ENCODE measurements at places on chromosomes 7 and 10.

DNA sequence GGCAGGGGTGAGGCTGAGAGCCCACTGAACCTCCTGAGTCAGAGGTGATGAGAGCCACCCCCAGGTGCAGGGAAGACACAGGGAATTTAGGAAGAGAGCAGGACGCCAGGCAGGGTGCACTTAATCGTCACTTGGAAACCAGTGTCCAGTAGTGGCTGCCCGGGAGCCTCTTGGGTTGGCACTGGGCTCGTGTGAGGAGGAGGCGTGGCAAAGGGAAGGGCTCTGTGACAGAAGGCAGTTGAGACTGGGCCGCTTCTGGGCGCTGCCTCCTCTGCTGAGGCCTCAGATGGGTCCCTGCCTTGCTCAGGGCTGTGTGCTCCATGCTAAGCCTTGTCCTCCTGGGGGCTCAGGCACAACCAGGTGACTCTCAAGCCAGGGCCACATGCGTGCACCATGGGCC lies 13.3 kb downstream of the RET start:
- DNase-seq = no peak

DNA sequence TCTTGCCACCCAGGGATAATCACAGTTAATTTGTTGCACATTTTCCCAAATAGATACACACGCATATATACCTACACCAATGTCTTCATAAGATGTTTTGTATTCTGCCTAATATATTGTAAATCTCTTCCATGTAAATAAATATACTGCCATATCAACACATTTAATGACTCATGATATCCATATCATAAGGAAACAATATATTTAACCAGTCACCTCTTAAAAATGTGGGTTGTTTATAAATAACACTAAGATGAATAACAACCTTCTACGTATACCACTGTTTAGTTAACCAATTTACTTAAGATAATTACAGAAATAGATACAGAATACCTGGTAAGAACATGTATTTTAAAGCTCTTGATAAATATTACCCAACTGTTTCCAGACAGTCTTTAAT lies 38.2 kb downstream of the ELAPOR2 start:
- DNase-seq = no peak

DNA sequence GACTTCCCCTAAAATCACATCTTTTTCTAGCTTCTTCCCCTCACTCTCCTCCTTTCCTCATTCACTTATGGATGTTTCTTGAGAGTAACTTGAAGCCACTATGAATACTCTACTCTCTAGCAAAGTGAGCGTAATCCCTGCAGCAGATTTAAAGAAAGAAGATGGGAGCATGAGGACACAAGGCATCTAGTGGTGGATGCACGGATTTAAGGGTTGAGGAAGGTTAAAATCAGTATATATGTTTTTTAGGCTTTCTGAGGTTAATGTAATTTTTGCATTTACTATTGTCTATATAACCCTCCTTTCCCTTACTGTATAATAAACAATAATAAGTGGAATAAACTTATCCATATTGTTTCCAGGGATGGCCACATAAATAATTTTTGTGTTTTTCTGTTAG lies 495.2 kb upstream of the TPK1 start:
- DNase-seq = no peak

GRCh38 chr10:72104472-72105097 lies 16.2 kb upstream of the SPOCK2 start:
- no peak for DNase-seq

GRCh38 chr7:138030679-138031351 lies 28.9 kb upstream of the CREB3L2 start:
- DNase-seq = no peak

GRCh38 chr7:95527033-95527775 lies 41.5 kb downstream of the ASB4 start:
- DNase-seq = no peak

DNA sequence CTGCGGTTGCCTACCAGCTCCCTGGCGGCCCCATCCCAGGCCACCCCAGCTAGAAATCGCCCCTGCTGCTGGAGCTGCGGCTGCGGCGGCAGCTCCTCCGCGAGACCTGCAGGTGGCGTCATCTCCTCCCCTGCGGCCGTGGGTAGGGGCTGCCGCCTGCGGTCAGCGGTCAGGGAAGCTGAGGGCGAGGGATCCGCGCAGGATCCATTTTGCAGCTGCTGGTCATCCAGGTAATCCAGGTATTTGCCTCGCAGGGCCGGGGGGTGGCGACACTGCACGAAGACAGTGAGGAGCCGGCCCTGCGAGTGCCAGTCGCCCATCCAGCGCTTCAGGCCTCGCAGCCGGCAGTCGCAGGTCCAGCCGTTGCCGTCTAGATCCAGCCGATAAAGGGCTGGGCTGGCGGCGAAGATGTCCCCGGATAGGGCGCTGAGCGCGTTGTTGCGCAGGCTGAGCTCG lies 1.5 kb downstream of the TRIL start:
- DNase-seq = peak; percentile 16

DNA sequence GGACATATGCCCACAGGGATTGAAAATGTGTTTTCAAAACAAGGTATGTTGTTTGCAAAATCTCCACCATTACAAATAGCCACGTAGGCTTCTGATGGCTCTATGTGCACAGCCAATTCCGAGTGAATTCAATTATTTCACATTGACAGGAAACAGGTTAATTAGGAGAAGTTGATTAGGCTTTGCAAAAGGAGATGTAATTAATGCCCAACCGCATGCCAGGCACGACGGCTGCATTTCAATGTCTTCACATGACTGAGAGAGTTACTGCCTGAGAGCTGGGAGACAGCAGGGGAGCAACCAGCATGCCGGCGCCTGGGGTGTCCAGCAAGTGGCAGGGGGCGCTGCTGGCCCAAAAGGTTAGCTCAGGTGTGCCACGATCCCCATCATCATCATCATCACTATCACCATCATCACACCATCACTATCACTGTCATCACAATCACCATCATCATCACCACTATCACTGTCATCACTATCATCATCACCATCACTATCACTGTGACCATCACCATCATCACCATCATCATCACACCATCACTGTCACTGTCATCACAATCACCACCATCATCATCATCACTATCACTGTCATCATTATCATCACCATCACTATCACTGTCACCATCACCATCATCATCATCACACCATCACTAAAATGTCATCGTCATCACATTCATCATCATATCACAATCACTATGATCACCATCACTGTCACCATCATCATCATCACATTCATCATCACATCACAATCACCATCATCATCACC lies 30.2 kb downstream of the PWWP2B start:
- no peak for DNase-seq

DNA sequence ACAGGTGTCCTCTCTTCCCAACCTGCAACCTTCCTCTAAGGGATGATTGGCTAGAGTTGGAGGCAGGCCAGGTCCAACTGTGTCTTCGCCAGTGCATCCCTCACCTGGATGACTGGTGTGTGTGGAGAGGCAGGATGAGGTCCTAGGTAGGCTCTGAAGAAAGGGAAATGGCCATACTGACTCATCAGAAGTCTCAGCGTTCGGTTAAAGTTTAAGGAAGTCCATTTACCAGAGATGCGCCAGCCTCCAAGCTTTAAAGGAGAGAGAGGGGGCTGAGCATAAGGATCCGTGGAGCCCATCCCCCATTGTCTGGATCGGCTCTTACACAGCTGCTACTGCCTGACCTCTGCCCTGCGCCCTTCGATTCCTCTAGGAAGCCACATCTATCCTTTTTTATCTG lies 4.4 kb downstream of the KEL start:
- no peak for DNase-seq

- no peak for DNase-seq
Measured at GRCh38 chr7:29331163-29331562, 136.6 kb downstream of the CHN2 start.

GRCh38 chr7:105830405-105831301 lies 45.7 kb downstream of the ATXN7L1 start:
- DNase-seq = no peak

GRCh38 chr7:101961811-101962210 lies 144.4 kb downstream of the CUX1 start:
- no peak for DNase-seq

GRCh38 chr7:143437578-143437977 lies 5.7 kb upstream of the TAS2R60 start:
- DNase-seq = no peak

GRCh38 chr10:77904100-77904840 lies 22.3 kb downstream of the DLG5 start:
- DNase-seq = no peak

- no peak for DNase-seq
Measured at GRCh38 chr10:66214721-66215404, 711.0 kb upstream of the LRRTM3 start.

DNA sequence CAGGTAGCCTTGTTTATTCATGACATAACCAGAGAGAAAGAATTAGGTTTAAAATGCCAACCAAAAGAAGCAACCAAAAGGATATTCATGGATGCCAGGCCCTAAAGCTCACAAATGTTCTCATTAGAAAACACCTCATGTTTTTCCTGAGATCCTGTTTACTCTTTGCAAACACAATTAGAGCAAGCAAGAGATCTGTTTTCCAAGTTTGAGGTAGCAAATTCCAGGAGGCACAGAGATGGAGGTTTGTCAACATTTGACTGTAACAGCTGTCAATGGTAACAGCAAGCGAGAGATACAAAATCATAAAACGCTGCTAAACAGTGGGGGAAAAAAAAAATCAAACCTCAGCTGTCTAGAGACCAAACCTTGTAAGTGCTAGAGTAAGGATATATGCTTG lies 182.2 kb downstream of the PLXDC2 start:
- no peak for DNase-seq

DNA sequence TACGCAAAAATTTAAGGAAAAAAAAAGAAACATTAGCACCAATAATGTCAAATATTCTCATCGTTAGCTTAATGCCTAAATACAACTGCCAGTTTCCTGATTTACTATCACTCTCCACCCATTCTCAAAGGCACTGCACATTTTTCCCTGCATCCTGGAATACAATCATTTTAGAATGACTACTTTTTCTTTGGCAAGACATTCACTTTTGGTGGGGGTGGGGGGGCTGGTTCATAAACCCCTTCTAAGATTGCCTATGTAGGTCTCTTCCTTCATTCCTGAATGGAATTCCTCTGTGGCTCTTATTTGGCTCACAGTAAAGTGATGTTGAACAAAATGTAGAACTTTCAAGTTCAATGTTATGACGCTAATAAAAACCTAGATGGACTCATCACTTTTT lies 74.3 kb downstream of the RNLS start:
- DNase-seq = no peak

- no peak for DNase-seq
Measured at GRCh38 chr10:18786478-18786877, 127.2 kb downstream of the ARL5B start.

DNA sequence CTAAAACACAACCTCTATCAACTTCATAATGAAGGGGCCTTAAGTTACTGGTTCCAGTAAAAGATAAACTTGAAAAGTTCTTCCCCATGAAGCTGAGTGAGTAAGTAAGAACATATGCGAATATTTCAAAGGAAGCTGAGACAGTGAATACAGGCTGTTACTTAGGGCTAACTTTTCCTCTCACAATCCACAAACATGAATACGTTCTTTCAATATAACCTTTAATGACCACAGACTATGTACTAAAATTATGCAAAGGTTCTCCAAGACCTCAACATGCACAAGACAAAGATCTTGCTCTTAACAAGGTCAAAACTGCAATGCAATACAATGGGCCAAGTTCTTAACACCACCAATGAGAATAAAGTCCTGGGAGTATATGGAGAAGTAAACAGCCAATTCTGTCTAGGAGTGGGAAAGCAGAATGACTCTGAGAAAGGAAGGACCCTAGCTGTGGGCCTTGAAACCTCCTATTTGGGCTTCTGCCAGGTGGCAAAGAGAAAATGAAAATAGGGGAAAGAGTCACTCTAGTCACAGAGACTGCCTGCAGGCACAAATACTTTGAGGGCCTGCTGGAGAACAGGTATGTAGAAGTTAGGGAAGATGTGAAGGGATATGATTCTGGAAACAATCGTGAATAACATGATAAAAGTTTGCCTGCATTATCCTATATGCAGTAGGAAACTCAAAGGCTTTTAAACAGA lies 43.7 kb downstream of the OSBPL3 start:
- DNase-seq = no peak

GRCh38 chr7:12685550-12685949 lies 1.9 kb upstream of the ARL4A start:
- DNase-seq = peak; percentile 14

GRCh38 chr10:11153766-11154165 lies 136.1 kb downstream of the CELF2 start:
- no peak for DNase-seq

- DNase-seq = no peak
Measured at GRCh38 chr10:13221572-13221971, 12.6 kb downstream of the UCMA start.

DNA sequence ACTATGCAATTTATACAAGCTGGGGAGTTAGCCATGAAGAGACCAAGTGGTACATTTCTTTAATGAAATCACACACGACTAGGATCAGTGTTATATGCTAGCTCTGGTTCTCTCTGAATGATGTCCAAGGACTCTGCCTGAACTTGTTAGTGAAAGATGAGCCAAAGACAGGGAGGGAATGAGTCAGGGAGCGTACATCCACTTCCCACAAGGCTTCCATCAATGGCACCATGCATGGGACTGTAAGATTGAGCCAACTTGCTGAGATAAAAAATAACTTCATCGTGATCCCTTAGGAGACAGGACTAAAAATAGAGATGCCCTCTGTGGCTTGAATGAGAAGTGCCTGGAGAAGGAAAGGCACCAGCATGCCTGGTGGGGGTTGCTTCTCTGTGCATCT lies 629.7 kb downstream of the ACTR3B start:
- no peak for DNase-seq

- no peak for DNase-seq
Measured at GRCh38 chr10:19178675-19179074, 130.1 kb downstream of the MALRD1 start.

DNA sequence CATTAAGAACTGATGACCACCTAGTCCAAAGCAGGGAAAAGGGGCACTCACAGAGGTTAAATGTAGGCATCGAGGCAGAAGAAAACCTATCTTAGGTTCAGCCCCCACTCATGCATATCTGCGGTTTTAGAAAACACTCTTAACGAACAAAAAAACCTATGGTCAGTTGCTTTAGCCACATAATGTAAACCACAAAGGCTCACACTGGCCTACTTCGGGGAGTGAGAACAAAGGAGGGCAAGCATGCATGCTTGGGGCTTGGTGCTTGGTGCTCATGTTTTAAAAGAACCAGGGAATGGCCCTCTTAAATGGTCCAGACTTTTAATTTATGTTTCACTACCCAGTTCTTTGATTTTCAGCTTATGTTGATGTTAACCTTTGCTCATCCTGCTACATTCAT lies 14.2 kb downstream of the INSYN2A start:
- no peak for DNase-seq

GRCh38 chr7:94154858-94155257 lies 150.7 kb upstream of the BET1 start:
- no peak for DNase-seq

GRCh38 chr7:98399462-98399861 lies 1.4 kb downstream of the BAIAP2L1 start:
- DNase-seq = no peak

DNA sequence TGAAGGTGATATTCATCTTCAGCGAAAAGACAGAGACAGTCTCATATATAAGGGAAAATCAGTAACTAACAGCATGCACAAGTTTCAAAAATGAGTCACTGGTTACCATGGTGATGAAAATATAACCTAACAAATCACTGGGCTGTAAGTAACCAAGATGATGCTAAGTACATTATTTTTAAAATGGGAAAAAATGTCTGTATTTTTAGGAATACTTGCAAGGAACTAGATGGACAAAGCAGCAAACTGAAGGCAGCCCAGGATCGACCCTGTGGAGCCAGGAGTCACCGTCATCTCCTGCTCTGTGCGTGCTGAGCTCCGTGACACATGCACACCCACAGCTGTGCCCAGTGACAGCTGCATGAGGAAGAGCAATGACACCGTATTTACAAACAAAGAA lies 137.3 kb downstream of the ELMO1 start:
- DNase-seq = peak; percentile 34

GRCh38 chr7:65216469-65216868 lies 157.2 kb upstream of the ZNF92 start:
- DNase-seq = peak; percentile 28

Measured in CD8-positive, alpha-beta T cell (primary cell).